ENCODE measurements at places on chromosomes 5 and 9.

GRCh38 chr9:121192518-121192917, 9.2 kb downstream of the RAB14 start:
- no peak for DNase-seq

- DNase-seq: peak; percentile 93
Measured at GRCh38 chr9:131658377-131659129, 81.3 kb downstream of the RAPGEF1 start.

GRCh38 chr5:52799358-52799982, 11.8 kb downstream of the ITGA1 start:
- no peak for DNase-seq

GRCh38 chr9:37944671-37945481, 40.9 kb upstream of the SLC25A51 start:
- no peak for DNase-seq
